ENCODE measurements at places on chromosomes 6 and 20.

DNA sequence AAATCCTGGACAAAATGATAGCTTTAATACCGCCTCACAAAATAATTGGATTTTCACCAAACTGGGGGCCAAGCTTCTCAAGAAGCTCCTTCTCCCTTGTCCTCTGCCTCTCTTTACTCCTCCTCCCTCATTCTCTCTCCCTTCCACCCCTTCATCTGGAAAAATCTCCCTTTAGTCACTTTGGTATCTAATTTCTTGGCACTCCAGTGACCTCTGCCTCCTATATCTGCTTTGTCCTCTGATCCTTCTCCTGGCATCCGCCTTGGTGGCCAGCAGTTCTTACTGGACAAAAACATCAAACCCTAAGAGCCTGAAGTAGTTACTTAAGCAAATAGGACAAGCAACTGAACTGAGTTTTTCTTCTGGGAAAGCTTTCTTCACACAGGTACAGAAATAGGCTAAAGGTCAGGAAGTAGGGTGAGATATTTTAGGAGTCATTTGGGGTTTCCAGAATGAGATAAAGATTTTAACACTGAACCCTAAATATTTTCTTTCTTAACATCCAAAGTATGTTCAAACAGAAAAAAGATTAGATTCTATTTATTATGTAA is 220.7 kb downstream of the ARHGAP18 start:
- no peak for DNase-seq

- no peak for DNase-seq
Observed at GRCh38 chr6:81693266-81693665, 59.2 kb downstream of the TENT5A start.

GRCh38 chr6:111602481-111603011 is 3.1 kb downstream of the TRAF3IP2 start:
- DNase-seq, result no peak

DNA sequence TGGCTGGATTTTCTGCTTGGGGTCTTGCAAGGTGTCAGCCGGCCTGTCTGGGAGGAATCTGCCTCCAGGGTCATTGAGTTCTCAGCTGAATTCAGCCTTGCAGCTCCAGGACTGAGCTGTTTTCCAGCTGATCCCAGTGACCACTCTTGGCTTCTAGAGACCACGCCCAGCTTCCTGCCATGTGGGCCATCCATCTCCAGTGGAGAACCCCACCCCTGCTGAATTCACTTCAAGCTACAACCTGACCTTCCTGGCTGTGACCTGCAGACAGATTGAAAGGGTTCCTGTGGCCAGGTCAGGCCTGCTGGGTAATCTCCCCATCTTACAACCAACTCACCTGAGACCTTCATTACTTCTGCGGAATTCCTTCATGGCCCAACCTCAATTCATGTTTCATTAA is 26.5 kb upstream of the SYNDIG1 start:
- no peak for DNase-seq

GRCh38 chr6:50390416-50390815 is 322.9 kb upstream of the TFAP2D start:
- no peak for DNase-seq

DNA sequence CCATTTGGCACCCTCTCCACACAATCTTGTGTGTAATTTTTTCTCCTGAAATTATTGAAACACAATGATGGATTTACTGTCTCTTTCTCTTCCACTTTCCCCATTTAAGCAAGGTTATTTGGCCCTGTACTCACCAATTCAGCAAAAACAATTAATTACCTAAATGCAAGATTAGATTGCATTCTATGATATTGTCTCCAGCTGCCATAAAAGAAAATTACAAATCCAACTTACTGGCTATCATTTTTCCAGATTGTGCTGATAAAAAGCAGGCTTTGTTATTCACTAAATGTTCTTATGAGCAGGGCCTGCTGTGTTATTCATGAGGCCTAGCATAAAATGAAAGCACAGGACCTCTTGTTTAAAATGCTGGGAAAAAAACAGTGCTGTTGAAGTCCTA is 95.8 kb upstream of the IRAK1BP1 start:
- no peak for DNase-seq

DNA sequence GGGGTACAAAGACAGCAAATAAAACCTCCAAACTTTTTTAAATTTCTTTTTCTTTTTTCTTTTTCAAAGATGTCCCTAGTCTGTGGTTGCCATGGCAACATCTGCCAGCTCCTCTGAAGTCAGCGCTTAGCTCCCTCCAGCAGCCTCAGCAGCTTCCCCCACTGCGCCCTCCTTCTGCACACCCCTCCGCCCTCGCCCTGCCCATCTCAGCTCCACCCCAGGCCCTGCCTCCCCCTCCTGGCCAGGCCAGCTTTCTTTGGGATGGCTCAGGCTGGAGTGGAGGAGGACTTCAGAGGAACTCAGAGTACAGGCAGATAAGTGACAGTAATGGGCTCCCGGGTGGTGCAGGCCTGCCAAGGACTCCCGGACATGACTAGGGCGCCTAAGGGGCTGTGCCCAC is 104.6 kb downstream of the LRFN2 start:
- DNase-seq, result no peak

DNA sequence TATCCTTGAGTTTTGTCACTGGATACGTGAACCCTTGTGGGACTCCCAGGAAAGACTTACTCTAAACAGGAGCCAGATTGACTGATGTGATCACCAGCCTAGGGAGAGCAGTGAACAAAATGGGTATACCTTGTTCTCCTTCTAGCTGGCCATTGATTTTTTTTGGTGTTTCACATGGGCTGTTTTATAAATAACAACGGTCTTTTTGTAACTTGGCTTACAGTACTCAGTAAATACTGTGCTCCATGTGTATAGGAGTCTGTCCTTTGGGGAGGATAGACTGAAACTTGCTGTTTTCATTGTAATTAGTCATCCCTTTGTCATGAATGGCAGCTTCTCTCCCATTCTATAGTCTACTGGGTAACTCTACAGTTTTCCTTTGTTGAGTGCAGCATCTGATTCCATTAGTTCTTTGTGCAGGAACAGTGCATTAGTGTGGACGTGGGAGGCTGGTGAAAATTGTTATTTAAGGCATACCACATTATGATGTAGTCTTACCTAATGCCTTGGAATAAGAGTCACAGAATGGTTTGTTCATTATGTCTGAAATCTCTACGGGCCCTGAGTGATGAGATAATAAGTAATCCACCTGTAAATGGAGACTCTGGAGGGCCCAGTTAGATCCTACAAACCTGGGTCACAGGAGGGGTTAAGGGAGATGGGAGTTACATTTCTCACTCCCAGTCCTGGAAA is 89.5 kb downstream of the TIAM2 start:
- no peak for DNase-seq

- DNase-seq, result no peak
Observed at GRCh38 chr20:44690781-44691423, 24.3 kb upstream of the CCN5 start.

GRCh38 chr6:144007478-144008119 is 460 bp downstream of the PLAGL1 start:
- no peak for DNase-seq

DNA sequence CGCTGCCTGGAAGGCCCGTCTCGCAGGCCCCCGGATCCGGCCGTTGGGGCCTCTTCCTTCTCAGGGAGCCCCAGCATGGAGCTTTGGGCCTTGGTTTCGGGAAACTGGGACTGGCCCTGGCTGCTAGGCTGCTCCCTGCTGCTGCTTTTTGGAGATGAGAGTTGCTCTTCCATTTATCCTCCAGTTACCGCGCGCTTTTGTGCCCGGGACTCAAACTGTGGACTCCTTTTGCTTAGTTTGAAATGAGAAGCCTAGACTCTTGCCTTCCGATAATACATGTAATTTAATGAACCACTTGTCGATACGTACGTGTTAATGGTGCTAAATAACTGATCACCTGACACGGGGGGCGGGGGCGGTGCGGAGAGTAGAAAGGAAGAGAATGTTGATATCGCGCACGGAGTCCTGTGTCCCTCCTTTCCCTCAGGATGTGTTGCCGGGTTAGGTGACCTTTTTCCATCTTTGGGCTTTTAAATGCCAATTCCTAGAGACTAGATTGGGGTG is 968 bp downstream of the PHF3 start:
- no peak for DNase-seq

GRCh38 chr20:63050406-63050805 is 43.6 kb upstream of the BHLHE23 start:
- DNase-seq, result no peak

DNA sequence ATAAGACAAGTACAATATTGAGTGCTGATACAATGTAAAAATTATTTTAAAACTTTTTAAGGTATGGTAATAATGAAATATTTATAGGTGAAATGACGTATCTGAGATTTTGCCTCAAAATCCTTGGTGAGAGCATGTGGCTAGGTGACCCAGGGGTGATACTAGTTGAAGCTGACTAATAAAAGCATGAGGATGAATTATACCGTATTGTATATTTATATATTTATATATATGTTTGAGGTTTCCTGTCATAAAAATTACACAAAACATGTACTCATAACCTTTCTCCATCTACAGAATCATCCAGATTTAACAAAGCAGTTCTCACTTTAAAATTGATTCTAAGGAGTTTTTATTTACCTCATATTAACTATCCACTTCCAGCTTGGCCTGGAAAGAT is 358.1 kb downstream of the CDKAL1 start:
- DNase-seq, result no peak

DNA sequence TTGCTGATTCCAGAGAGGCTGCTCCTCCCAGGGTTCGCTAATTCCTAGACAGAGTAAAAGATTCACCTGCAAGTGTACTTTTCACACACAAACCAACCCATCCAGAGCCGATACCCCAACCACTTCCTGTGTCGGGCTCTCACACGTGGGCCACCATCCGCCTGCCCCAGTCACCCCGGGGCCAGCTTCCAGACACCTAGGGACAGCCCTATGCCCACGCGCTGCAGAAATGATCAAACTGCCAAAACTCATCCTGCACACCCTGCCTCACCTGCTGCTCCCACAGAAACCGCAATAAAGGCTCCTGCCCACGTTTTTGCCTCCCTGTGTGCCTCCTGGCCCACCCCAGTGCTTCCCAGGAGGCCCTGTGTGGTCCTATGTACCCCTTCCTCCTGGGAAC is 59.5 kb downstream of the PSMG4 start:
- DNase-seq, result no peak

DNA sequence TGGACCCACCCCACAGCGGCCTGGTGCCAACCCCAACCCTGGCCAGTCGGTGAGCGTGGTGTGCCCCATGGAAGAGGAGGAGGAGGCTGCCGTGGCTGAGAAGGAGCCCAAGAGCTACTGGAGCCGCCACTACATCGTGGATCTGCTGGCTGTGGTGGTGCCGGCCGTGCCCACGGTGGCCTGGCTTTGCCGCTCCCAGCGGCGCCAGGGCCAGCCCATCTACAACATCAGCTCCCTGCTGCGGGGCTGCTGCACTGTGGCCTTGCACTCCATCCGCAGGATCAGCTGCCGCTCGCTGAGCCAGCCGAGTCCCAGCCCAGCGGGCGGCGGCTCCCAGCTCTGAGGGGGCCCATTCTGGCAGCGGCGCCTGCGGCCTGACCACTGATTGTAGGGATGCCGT is 23.2 kb downstream of the SDCBP2 start:
- no peak for DNase-seq

- DNase-seq, result no peak
Observed at GRCh38 chr6:14689639-14690038, 556.2 kb upstream of the JARID2 start.

GRCh38 chr20:20887593-20888265 is 175.3 kb upstream of the RALGAPA2 start:
- DNase-seq, result no peak

DNA sequence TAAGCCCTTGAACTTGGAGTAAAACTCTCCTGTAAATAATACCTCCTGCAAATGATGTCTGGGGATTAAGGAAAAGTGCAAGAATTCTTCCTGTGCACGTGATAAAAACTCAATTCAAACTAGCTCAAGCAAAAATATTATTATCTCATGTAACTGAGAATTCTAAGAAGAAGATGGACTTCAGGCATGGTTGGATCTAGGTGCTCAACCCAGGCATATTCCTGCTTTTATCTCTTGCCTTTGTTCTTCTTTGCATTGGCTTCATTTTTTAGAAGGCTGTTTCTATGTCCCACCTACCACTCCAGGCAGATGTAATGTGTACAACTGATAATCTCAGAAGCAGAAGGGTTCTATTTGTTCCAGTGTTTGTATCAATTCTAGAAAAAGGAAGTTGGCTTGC is 95.8 kb downstream of the DACT2 start:
- no peak for DNase-seq

- DNase-seq, result no peak
Observed at GRCh38 chr20:1296117-1296610, 30.1 kb downstream of the SNPH start.

DNA sequence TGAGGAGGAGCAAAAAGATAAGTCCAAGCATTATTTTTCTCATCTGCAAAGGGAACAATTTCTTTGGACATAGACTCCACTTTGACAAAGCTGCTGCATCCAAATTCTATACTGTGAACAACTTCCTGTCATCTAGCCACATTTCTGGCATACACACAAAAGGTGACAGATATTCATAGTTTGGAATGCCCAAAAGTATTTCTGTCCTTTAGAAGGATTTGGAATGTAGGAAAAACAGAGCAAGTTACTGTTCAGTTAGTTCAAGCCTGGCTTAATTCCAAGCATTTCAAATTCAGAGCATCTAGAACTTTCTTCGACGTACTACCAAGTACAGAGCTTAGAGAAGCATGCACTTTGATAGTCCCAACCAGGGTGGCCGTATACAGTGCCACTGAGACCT is 134.0 kb downstream of the PDE7B start:
- no peak for DNase-seq

DNA sequence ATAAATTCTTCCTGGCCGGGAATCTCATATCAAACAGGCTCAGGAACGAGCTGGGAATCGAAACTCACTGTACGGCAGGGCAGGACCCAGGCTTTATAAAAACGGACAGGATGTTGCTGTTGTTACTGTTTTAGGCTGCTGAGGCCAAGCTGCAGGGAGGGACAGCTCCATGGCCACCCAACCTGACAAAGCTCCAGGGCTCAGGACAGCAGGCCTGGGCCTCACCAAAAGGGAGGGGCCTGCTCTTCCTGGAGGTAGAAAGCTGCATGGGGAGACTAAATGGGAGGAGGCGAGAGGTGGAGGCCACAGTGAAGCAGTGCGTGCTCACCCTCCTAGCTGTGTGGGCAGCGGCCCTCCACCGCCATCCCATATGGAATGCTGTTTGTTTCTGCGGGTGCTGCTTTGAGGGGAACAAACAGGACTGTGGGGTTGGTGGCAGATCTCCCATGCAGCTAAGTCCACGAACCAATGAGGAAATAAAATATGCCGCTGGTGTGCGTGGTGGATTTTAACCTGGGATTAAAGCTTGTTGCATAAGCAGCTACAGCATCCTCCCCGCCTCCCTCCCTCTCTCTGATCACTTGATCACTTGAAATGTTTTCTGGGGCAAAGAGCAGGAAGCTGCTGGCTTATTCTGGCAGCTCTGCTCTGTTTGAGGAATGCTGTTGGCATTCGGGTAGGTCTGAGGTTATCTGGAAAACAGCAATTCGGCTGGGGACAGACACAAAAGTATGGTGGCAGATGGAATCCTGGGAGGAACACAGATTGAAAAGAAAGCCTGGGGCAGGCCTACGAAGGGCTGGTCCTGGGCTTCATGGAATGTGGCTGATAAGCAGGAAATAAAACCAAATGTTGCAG is 2.4 kb upstream of the ZMYND8 start:
- peak; percentile 85 for DNase-seq

DNA sequence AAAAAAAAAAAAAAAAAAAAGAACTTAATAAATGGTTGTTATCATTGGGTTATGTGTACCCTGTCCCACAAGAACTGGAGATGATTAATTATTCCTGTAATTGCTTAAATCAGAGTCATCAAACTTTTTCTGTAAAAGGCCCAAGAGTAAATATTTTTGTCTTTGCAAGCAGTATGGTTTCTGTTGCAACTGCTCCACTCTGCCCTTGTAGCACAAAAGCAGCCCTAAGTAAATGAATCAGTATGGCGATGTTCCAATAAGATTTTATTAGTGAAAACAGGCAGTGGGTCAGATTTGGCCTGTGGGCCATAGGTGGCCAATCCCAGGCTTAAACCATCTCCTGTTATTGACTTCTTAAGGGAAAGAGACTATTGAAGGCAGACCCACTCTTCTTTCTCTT is 252.7 kb downstream of the TSHZ2 start:
- DNase-seq, result no peak
